Muscle of leg (tissue), 16 donors: ENCODE measurements at places on chromosomes 2 and 18. TPM values are rescaled to one million over a fixed set of nuclear protein-coding genes. Genes with fewer than 3 reads are reported as not detected.

TUBA3E gene
- not detected for total RNA-seq

C2orf78 gene
- not detected for total RNA-seq

DNA sequence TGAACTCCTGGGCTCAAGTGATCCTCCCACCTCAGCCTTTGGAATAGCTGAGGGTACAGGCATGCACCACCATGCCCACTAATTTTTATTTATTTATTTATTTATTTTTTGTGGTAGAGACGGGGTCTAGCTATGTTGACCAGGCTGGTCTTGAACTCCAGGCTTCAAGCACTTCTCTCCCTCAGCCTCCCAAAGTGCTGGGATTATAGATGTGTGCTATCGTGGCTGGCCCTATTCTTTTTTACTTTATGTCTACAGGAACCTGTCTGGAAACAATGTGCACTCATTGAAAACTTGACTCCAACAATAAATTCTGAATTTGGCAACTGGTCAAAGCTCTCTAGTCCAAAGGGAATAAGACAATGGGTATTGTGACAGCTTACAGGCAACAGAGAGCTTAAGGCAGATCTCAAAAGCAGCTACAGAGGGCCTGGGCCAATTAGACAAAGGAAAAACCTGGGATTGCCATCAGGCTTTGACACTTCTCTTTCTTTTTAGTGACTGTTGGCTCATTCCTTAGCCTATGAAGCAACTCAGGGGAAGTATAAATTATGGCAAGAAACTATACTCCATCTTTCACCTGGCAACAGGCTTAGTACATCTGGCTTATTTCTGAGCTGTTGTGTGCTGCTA, 55.1 kb upstream of the RAPGEF4 start:
- no peak overlapping the region for H3K27ac ChIP-seq
- peak; percentile 93 for DNase-seq
- no peaks in the 10 kb centered on the region for H3K36me3 ChIP-seq

- H3K4me3 ChIP-seq: no peak overlapping the region
- peaks cover 3% of the 10 kb centered on the region for H3K4me1 ChIP-seq
- no peaks in the 10 kb centered on the region for H3K27me3 ChIP-seq
Measured at GRCh38 chr2:171480908-171481307, 41.4 kb upstream of the CYBRD1 start.

DNA sequence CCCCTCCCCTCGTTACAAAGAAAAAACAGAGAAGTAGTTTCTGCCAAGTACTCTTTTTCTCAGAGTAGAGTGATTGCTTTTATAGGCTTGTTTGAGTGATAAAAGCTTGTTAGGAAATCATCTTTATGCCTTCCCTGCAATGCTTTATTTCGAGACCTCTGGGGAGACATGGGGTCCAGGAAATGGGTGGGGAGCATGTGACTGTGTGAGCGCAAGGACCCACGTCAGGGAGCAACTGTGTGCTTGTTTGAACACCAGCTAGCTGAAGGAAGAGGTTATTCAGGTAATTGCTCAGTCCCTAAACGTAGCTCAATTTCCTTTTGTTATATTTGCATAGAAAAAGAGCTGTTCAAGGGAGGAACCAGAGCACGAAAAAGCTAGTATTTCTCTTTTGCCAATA, 187.3 kb downstream of the FAM210A start:
- DNase-seq: peak; percentile 60
- H3K36me3 ChIP-seq: no peaks in the 10 kb centered on the region
- H3K4me1 ChIP-seq: peaks cover 18% of the 10 kb centered on the region
- H3K27me3 ChIP-seq: no peaks in the 10 kb centered on the region

ARHGAP28 gene
- 26.1 TPM for total RNA-seq

GRCh38 chr2:112144966-112145365, 6.8 kb downstream of the FBLN7 start:
- no peaks in the 10 kb centered on the region for H3K36me3 ChIP-seq
- H3K4me3 ChIP-seq: no peak overlapping the region
- peaks cover 4% of the 10 kb centered on the region for H3K27me3 ChIP-seq
- no peak overlapping the region for H3K27ac ChIP-seq
- H3K4me1 ChIP-seq: peaks cover 22% of the 10 kb centered on the region

- H3K27ac ChIP-seq: no peak overlapping the region
- peaks cover 3% of the 10 kb centered on the region for H3K27me3 ChIP-seq
- no peak for DNase-seq
Measured at GRCh38 chr2:99626158-99626557, 136.3 kb upstream of the REV1 start.

KCNE4 gene
- 7.2 TPM for total RNA-seq

SERPINB3 gene
- not detected for total RNA-seq

GRCh38 chr18:5415031-5415430, 119.5 kb upstream of the ZBTB14 start:
- peaks cover 23% of the 10 kb centered on the region for H3K36me3 ChIP-seq
- no peak overlapping the region for H3K4me3 ChIP-seq
- DNase-seq: no peak

BUB1 gene
- total RNA-seq: 9.0 TPM

DNA sequence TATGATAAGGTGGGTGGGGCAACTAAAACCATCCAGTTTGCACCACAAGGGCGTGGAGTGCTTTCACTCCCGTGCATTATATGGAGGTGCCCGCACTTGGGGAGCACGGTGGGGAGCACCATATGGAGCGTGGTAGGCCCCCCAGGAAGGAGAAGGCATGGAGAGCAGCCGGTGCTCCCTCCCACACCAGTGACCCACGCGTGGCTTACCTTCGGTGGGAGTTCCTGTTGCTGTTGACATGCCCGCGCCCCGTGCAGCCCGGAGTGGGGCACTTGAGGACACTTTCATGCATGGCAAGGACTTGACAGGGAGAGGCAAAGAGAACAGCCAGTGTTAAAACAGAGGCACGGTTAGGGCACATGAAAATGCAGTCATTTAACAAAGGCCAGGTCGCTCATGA, 167.5 kb upstream of the PXDN start:
- H3K36me3 ChIP-seq: no peaks in the 10 kb centered on the region
- peaks cover 2% of the 10 kb centered on the region for H3K27me3 ChIP-seq
- H3K4me1 ChIP-seq: peaks cover 12% of the 10 kb centered on the region
- H3K27ac ChIP-seq: no peak overlapping the region

KCNS3 gene
- total RNA-seq: 6.6 TPM

DNA sequence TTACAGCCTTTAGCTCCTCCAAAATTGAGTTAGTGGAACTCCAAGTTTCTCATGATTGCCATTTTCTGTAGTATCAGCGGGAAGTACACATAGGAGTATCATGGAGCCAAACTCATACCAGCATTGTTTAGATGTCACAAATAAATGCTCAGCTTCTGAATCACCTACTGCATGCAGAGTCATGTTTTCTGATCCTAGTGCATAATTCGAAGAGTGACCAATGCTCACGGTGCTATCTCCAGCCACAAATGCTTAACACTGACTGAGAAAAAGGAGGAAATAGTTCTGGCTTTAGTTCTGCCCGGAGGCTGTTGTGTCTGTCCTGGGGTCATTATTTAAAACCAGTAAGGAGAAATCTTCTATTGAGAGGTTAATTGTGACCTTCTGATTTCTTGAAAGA, 45.4 kb upstream of the LRATD1 start:
- H3K27ac ChIP-seq: no peak overlapping the region
- no peaks in the 10 kb centered on the region for H3K36me3 ChIP-seq
- DNase-seq: no peak
- H3K27me3 ChIP-seq: no peaks in the 10 kb centered on the region

DNA sequence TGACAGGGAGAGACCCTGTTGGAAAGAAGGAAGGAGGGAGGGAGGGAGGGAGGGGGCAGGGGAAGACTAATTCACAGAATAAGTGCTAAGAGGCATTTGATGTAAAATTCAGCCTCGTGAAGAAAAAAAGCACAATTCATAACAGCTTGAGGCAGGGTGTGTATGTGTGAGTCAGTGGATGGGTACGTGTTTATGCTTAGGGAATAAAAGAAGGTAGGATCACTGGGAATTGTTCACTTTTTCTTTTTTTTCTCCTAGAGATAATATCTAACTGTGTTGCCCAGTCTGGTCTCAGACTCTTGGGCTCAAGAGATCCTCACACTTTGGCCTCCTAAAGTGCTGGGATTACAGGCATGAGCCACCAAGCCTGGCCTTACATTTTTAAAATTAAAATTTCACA, 39.2 kb downstream of the WDR33 start:
- H3K36me3 ChIP-seq: peaks cover 12% of the 10 kb centered on the region
- no peak overlapping the region for H3K27ac ChIP-seq
- H3K27me3 ChIP-seq: no peaks in the 10 kb centered on the region
- no peaks in the 10 kb centered on the region for H3K4me1 ChIP-seq
- DNase-seq: no peak

DNA sequence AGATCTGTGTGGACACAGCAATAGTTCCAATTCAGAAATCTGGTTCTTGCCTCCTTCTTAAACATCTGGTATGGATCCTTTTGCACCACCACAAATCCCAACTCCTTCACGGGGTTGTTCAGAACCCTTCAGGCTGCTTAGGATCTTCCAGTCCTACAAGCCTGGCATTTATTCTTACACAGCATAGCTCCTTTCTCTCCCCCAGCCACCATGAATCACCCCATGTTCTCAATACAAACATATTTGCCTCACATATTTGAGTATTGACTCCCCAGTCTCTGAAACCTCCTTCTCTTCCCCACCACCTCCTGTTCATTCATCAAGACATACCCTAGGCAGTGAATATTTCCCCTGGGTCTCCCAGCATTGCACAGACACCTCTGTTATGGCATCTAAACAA, 155.2 kb downstream of the ALK start:
- H3K36me3 ChIP-seq: no peaks in the 10 kb centered on the region
- DNase-seq: no peak
- H3K27ac ChIP-seq: no peak overlapping the region

- H3K4me1 ChIP-seq: no peaks in the 10 kb centered on the region
- no peaks in the 10 kb centered on the region for H3K27me3 ChIP-seq
- DNase-seq: no peak
- no peak overlapping the region for H3K4me3 ChIP-seq
- H3K27ac ChIP-seq: no peak overlapping the region
Measured at GRCh38 chr18:32139835-32140283, 48.2 kb downstream of the RNF138 start.
